GM20000 (cell line): ENCODE measurements at places on chromosomes 16 and 17.

- no peak for DNase-seq
These were observed 44.9 kb downstream of the MARF1 start for GRCh38 chr16:15597822-15598647.

DNA sequence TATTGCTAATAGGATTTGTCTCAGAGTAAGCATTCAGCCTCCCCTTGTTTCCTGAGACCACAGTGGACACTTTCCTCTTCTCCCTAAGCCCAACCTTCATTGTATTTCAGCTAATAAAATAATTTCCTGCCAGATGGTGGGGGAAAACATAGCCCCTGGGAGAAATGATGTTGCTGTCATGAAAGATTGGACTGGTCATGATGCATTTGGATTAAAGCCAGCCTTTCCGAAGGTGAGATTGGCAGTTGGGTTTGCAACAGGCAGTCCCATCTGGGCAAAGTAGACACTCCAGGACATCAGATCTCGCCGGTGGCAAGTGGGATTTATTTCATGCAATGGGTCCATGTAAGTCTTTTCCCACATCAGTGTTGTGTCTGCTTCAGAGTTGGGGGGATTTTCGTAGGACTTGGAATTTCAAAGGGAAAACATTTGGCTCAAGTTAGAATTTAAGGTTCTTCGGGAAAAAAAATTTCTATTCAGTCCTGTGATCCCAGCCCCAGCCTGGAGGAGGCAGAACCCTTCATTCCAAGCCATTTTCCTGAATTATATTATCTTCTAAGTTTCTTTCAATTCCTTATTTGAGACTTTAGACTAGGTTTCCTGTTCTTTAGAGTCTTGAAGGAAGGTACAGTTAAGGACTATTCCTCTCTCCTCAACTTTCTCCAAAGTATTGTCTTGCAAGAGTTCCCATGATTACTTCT is 391.7 kb downstream of the XYLT1 start:
- no peak for DNase-seq

GRCh38 chr17:21284319-21285163 is at the start of gene MAP2K3:
MAP2K3 (plus strand) TSS chr17:21284711; CDS start chr17:21284921, 210 bp downstream.
- peak; percentile 99 for DNase-seq

DNA sequence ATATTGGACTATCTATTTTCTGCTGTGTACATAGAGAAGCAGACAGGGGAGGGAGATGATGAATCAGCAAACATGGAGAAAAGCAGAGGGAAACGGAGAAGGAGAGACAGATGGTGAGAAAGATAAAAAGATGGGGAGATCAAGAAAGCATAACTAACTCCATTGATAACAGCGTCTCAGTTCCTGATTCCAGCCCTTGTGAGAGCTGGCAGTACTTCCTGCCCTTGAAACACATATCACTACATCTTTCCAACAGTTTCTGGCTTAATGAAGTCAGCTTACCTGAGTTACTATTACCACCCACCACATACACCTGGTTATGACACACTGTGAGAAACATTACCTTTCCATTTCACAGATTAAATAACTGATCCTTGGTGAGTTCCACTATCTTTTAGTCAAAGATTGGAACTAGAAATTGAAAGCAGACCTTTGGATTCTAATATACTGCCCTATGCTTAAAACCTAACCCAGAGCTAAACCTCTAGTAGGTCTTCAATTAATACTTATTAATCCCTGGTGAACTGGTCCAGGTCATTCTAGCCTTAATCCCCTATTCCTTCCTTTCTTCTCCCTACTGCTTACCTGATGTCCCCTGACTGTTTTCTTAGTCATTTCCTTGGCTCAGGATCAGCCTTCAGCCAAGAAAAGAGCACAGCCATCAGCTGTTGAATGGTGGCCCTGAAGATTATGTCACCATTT is 346.6 kb upstream of the CCL2 start:
- no peak for DNase-seq

GRCh38 chr17:7440834-7441195 is 1.5 kb downstream of the FGF11 start:
- peak; percentile 80 for DNase-seq

GRCh38 chr17:21149621-21150020 is 22.9 kb downstream of the DHRS7B start:
- no peak for DNase-seq

- DNase-seq = peak; percentile 50
These were observed 24.1 kb upstream of the IL21R start for GRCh38 chr16:27377666-27378485.

DNA sequence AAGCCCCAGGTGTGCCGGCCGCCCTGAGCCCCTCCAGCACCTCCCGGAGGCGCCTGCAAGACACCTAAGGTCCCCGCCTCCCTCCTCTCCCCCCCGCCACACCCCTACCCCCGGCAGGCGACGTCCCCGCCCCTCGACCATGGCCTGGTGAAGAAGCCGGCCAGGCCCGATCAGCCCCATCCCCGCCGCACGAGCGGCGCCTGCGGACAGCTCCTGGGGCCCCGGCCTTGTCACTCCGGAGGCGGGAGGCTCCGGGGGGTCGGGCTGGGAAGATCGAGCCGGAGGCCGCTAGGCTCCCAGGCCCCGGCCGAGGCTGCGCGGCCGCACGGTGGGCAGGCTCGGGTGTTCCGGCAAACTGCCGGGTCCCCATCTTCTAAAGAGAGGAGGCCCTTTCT is 405 bp upstream of the ACE start:
- DNase-seq = peak; percentile 58

- no peak for DNase-seq
These were observed 12.0 kb downstream of the MYO18A start for GRCh38 chr17:29168079-29168758.

DNA sequence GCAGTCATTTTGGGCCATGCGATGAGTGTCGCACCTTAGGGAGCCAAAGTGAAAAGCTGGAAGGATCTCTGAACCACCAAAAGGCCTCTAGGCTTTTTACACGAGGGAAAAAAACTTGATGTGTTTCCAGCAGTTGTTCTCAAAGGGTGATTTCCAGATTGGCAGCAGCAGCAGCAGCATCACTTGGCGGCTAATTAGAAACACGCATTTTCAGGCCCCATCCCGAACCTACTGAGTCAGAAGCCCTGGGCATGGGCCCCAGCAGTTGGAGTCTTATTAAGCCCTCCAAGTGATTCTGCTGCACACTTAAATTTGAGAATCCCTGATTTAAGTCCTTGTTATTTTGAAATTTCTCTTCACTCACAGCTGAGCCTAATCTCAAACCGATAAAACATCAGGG is 25.3 kb upstream of the PYY start:
- DNase-seq = no peak

DNA sequence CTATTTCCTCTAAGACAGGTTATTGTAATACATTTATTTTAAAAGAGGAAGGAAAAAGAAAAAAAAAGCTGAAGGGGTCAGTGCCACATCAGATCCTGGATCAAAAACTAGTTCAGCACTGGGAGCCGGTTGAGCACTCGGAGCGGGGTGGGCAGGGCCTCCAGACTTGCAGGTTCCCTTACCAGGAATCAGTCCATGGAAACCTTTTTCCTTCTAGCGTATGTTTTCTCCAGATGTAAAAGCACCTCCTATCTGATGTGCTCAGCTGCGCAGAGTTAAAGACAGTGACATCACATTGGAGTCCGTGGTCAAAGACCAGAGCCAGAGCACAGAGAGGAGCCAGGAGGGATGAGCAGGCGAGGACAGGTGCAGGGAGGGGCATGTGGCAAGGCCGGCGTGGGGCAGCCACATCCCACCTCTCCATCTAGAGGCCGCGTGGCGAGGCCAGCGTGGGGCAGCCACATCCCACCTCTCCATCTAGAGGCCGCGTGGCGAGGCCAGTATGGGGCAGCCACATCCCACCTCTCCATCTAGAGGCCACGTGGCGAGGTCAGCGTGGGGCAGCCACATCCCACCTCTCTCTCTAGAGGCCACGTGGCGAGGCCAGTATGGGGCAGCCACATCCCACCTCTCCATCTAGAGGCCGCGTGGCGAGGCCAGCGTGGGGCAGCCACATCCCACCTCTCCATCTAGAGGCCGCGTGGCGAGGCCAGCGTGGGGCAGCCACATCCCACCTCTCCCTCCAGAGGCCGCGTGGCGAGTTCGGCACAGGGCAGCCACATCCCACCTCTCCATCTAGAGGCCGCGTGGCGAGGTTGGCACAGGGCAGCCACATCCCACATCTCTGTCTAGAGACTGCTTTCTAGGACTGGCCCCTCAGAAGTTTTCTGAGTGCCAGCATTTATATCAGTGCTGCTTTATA is 166.8 kb upstream of the CHMP6 start:
- no peak for DNase-seq

- DNase-seq = no peak
These were observed 35.8 kb downstream of the HSD17B2 start for GRCh38 chr16:82070656-82071369.

DNA sequence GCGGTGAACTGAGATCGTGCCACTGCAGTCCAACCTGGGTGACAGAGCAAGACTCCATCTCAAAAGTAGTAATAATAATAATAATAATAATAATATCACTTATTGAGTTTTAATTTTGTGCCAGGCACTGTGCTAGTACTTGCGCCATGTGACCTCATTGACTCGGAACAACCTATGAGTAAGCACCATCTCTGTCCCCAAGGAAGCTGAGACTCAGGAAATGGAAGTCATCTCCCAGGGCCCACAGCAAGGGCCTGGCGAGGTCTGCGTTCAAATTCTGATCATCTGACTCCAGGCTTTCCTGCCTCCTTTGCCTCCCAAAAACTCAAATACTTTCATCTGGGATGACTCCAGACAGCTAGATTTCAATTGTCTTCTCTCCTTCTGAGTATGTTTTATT is 162.9 kb downstream of the SEC14L1 start:
- no peak for DNase-seq

DNA sequence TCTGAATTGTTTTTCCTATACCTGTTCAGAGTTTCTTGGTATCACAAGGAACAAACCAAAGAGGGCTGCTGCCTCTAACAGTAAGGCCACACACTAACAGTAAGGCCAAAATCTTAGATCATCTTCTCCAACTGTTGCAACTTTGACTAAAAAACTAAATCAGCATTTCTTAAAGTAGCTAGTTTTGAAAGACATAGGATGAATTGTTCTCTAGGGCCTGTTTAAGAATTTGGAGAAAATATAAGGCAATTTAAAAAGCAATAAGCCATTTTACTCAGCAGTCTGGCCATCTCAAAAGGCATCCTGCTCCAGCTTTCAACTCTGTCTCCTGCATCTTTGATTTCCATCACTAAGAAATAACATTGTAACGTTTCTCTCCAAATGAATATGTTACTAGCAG is 105.0 kb upstream of the MON1B start:
- DNase-seq = no peak

DNA sequence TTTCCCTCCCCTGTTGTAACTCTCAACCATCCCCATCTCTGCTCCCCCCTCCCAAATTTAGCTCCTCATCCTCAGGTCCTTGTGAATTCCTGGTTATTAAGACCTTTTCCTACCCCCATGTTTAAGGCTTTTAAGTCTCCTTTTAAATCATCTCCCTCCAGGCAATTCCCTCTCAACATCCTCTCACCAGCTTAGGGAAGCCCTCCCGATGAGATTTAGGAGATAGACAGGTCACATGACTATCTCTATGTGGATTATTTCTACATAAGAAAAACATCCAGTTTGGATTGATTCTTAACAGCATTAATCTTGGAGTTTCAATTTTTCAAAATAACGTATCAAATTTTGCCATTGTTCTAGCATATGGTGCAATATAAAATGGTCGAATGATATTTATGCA is 12.5 kb upstream of the WSB1 start:
- no peak for DNase-seq

- DNase-seq = peak; percentile 59
These were observed 4.0 kb upstream of the WNT3 start for GRCh38 chr17:46822388-46822921.

GRCh38 chr16:907842-908241 is 62.9 kb downstream of the LMF1 start:
- no peak for DNase-seq

- peak; percentile 34 for DNase-seq
These were observed 60.7 kb upstream of the TEX2 start for GRCh38 chr17:64323774-64324173.

GRCh38 chr17:51103451-51103850 is 17.2 kb downstream of the SPAG9 start:
- DNase-seq = no peak

DNA sequence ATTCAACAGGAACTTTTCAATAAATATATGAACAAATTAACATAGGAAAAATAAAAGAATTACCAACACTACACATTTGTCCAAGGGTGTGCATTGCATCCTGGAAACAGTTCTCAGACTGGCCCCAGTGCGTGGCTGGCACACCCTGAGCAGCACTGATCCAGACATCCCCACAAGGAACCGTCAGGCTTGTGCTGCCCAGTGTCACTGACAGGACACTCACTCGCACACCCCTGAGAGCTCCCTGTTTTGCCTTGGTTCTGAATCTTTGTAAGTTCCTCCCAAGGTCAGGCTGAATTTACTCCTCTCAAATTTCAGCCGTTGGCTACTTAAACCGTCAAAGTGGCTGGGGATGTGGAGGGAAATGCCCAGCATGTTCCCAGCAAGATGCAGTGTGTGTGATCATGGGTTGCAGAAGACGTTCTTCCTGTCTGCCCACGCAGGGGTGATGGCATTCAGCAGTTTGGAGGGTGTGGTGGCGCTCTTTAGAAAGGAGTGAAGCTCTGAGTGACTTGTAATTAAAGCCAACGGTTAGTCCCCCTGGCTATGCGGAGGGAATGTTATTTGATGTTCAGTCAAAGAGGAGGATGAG is 1.7 kb downstream of the MT2A start:
- no peak for DNase-seq

DNA sequence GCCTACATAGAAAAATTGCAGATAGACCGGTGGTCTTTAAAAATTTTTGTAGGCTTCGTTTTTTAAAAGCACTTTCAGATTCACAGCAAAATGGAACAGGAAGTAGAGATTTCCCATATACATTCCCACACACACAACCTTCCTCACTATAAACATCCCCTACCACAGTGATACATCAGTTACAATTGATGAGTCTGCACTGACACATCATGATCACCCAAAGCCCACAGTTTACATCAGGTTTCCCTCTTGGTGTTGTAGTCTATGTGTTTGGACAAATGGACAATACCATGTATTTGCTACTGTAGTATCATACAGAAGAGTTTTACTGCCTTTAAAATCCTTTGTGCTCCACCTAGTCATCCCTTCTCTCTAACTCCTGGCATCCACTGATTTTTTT is 113.9 kb upstream of the ADAMTS18 start:
- no peak for DNase-seq
